Left lung (tissue), 14 donors: ENCODE measurements at places on chromosomes 11 and 22.
A peak's percentile ranks its signal among the peaks of the same experiment; 100 is the strongest.

GRCh38 chr11:91904792-91905785, 319.5 kb upstream of the FAT3 start:
- no peak for DNase-seq

DNA sequence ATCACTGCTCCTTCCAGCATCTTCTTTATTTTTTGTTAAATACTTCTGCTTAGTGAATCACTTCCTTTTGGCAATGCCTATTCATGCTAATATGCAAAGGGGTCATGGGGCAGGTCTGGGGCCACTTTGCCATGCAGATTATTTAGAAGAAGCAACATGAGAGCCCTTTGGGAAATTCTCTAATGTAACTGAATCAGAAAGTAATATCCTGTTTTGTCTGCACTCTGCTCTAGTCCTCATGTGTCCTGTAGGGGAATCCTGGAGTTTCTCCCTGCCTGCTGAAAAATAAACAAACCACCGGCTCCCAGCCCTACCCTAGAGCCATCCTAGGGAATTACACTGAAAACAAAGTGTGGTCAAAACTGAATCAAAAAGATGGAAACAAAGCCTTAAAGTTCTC, 176.5 kb upstream of the POU2AF2 start:
- DNase-seq = no peak

- no peak for DNase-seq
Observed at GRCh38 chr22:18063306-18063705, 14.5 kb upstream of the PEX26 start.

DNA sequence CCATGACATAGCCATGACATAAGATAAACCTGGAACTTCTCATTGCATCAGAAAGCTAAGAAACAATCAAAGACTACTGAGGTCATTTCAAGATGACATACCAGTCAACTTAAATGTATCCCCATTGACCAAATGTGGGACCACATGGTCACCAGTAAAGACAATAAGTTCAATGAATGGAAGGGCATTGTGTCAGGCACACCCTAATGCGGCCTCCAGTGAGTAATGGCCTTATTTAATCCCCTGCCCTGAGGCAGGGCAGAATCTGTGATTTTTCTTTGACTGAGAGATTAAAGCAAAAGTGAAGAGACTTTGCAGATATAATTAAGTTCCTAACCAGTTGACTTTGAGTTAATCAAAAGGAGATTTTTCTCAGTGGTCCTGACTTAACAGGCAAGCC, 17.3 kb upstream of the SYT8 start:
- DNase-seq = no peak

GRCh38 chr11:107733518-107733917, 21.7 kb upstream of the SLN start:
- no peak for DNase-seq

GRCh38 chr11:107592231-107592590, 1.3 kb downstream of the ELMOD1 start:
- DNase-seq = no peak

DNA sequence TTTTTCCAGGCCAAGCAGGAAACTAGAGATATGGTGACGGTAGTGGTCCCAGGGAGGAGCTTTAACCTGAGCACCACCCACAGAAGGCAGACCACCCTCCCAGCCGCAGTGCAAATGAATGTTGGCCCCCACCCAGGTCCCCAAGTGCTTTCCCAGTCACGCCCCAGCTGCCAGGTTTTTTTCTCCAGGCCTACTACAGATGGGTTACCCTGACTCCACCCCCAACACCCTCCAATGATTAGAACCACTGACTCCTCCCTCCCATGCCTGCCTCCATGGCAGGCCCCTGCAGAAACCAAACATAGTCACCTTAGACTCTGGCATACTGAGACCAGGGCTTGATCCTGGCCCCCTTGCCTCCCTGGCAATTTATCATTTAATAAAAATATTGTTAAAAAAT, 58.7 kb upstream of the CHST1 start:
- DNase-seq = no peak

DNA sequence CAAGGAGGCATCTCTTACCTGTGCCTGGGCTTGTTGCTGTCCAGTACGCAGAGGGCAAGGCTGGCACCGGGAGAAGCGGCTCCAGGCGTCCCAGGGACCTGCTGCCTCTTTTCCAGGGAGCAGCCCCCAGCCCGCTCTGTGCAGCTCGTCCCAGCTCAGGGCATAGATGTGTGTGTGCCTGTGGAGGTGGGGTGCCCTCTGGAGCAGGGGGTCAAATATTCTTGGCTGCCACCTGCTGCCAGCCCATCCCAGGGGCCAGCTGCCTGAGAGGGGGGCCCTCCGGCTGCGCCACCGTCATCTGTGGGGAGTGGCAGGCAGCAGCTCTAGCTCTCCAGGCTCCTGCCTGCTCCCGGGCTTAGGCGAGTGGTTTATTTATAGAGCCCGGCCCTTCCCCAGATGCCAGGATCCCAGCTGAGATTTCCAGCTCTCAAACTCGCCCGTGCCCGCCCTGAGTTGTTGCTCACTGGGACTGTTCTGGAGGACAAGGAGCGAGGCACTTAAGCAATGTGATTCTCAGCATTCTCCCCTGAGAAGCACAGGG, 87.5 kb downstream of the RTL6 start:
- DNase-seq = peak; percentile 53

DNA sequence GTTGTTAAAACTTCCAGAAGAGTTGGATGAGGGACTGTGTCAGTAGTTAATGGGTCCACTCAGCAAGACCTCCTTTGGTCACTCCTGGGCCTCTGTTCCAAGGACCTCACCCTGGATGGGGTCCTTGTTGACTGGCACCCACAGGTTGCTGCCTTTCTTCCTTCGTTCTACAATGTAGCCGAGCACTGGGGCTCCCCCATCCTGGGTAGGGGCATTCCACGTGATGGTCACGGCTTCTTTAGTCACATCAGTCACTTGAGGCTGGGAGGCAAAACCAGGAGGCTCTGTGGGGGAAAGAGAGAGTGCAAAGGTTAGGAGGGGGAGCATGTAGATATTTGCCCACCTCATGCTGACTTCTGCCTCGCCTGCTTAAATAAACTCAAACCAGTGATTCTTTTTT, 12.0 kb downstream of the TMEM86A start:
- no peak for DNase-seq

DNA sequence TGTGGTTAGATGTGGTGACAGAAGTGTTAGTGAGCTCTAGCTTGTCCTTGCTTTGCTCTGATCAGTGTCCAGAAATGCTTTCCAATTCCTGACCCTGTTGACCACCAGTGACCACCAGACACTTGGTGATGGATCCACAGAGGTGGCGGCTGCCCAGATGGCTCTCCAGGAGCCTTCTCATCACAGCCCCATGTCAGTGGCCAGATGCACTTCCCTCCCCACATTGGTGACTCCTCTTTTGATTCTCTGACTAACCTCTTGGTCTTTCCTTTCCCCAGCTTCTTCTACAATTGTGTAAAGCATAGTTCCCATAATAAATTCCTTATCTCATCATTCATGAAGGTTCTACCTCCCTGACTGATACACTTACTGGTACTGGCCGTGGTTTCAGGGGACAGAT, 40.1 kb upstream of the CXCR5 start:
- no peak for DNase-seq

DNA sequence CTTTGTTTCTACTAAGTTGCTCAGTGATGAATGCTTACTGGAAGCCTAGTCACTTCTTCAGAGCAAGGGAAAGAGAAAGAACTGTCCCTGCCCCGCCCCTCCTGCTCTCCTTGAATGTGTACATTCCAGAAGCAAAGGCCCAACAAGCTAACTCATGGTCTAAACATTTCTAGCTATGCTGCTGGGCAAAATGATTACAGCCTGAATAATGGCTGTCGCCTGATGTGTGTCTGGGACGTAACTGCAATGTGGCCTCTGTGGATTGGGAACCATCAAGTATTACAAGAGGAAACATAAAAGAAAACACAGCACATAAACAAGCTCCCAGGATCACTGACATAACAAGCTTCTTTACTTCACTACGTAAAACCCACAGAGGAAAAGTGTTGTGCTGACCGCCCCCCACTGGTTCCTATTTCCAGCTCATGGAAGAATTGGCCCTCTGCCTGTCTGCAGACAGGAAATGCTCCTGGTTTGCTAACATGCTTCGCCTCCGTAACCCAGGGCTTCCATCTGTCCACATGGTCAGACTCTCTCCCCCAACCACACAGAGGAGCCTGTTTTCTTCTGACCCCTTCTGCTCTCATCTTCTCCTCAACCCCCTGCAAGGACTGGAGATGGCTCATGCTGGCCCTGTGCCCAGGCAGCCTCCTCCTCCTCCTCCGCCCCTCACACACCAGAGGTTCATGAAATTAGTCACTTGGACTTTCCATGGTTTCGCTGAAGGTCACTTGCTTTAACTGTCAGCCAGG, 187.2 kb downstream of the MAML2 start:
- DNase-seq = peak; percentile 83

- no peak for DNase-seq
Observed at GRCh38 chr11:66231561-66231960, 36.9 kb upstream of the RAB1B start.

GRCh38 chr11:84398017-84398626, 1112.0 kb upstream of the CCDC90B start:
- no peak for DNase-seq

GRCh38 chr11:101034076-101034475, 95.5 kb downstream of the PGR start:
- no peak for DNase-seq

- no peak for DNase-seq
Observed at GRCh38 chr11:113593698-113594308, 112.3 kb downstream of the TMPRSS5 start.

DNA sequence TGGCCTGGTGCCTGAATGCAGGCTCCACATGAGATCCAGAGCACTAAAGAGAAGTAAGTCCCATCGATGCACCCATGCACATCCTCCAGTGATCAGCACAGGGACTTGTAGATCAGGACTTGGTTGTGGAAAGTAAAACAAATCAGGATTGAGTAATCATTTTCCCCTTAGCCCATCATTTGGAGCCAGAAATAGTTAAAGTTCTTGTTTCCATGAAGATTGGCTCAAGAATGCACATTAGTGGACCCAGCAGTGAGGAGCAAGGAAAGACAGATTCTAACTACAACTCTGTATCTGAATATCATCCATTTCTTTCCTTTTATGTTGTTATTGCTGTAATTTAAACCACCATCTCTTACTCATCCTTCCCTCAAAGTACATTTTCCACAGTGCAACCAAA, 19.1 kb downstream of the CCDC83 start:
- no peak for DNase-seq

DNA sequence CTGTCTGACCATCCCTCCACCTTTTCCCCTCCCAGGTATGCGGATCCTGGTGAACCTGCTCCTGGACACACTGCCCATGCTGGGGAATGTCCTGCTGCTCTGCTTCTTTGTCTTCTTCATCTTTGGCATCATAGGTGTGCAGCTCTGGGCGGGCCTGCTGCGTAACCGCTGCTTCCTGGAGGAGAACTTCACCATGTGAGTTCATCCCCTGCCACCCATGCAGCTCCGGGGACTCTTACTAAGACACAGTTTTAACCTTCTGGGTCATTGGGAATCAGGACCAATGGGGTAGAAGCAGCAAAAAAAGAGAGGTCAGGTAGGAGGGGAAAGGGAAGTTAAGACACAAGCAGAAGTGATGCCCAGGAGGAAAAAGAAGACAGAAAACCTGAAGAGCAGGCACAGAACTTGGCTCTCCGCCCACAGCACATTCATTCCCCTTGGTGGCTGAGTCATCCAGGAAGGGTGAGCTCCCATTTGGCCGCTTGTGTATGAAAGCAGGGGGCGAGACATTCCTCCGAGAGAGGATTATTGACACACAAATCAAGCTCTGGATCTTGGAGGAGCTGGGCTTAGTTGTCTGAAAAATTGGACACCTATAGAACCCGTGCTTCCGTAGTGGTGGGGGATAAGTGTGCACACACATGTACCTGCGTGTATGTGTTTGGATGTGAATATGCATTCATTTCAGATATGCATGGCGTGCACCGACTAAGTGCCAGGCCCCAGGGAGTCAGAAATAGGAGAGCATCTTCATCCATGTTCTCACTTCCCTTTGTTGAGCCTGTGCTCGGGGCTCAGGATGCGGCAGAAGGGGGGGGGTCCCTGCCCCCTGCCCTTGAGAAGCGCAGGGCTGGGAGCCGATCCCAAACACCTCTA, 64.2 kb downstream of the CACNA1I start:
- no peak for DNase-seq

GRCh38 chr22:18114976-18115652, 4.5 kb downstream of the TUBA8 start:
- DNase-seq = no peak

GRCh38 chr22:33746501-33746928, 173.8 kb downstream of the LARGE1 start:
- no peak for DNase-seq

DNA sequence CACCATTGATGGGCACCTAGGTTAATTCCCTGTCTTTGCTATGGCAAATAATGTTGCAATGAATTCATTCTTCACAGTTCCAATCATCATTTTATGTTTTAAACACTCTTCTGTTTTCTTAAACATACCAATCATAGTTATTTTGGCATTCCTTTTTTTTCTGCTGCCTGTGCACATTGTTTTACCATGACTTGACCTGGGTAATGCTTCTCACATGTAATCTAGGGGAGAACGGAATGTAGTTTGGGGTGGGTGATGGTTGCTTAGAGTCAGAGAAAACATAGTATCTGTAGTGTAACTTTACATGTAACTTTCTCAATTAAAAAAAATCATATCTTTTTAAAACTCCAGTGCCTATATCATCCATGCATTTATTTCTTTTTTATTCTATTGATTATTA, 1945.3 kb upstream of the RAG2 start:
- no peak for DNase-seq

DNA sequence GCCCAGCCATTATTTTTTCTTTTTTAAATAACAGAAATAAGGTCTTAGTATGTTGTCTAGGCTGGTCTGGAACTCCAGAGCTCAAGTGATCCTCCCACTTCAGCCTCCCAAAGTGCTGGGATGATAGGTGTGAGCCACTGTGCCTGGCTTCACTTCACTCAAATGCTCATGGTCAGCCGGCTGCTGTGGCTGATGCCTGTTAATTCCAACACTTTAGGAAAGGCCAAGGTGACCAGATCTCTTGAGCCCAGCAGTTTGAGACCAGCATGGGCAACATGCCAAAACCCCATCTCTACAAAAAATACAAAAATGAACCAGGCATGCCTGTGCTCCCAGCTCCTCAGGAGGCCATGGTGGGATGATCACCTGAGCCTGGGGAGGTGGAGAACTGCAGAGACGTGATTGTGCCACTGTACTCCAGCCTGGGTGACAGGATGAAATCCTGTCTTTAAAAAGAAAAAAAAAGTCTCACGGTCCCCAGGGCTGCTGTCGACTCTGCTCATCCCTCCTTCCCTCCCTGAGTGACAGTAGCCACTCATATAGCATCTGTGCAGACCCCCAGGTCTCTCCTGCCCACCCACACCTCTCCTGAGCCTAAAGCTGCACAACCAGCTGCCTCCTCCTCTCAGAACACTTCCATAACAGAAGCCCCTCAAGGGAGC, 3.6 kb downstream of the YDJC start:
- DNase-seq = no peak
